Activated CD8-positive, alpha-beta memory T cell treated with anti-CD3 and anti-CD28 coated beads for 48 hours (primary cell): ENCODE measurements at places on chromosomes 13 and 19.

GRCh38 chr13:36553491-36553890 is 120.3 kb upstream of the SERTM1 start:
- DNase-seq = no peak

GRCh38 chr19:47691090-47691489 is 22.1 kb upstream of the EHD2 start:
- DNase-seq = no peak

DNA sequence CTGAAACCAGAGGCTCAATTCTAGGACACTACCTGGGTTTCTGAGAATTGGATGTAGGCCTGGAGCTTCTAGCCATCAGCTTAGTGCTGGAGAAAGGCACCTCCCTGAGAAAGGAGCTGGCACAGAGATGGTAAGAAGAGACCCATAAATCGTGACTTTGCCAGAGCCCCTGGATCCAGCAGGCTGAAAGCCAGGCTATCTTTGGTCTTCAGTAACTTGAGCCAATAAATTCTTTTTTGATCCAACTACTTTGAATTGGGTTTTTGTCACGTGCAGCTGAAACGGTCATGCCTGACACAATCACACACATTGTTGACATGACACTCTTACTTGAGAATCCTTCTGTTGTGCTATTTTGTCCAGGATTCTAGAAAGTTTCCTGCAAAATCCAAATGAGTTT is 103.4 kb downstream of the LHFPL6 start:
- no peak for DNase-seq

DNA sequence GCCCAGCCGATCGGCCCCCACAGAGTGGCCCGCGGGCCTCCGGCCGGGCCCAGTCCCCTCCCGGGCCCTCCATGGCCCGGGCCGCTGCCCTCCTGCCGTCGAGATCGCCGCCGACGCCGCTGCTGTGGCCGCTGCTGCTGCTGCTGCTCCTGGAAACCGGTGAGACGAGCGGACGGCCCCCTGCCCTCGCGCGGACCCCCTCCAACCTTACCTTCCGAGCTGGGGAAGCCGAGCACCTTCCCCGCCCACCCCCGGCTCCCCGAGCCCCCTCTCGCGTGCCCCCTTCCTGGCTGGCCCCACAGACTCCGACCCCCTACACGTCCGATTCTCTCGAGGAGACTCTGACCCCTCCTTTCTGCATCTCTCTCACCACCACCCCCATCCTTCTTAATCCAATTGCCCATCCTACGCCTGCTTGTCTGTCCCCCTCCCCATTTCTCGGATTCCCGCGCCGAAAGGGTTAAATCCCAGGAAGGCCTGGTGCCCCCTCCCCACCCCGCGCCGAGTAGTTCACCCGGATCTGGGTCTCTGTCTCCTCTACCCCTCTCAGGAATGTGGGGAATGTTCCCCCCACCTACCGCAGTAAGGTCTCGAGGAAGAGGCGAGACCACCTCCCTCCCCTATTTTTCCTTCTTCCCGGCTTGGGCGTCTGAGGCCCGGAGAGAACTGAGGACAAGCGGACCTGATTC is 502 bp downstream of the NECTIN2 start:
- DNase-seq = no peak

- DNase-seq = no peak
Observed at GRCh38 chr19:49701271-49701786, 10.4 kb downstream of the CPT1C start.

- no peak for DNase-seq
Observed at GRCh38 chr13:94947965-94948371, 235.6 kb upstream of the SOX21 start.

DNA sequence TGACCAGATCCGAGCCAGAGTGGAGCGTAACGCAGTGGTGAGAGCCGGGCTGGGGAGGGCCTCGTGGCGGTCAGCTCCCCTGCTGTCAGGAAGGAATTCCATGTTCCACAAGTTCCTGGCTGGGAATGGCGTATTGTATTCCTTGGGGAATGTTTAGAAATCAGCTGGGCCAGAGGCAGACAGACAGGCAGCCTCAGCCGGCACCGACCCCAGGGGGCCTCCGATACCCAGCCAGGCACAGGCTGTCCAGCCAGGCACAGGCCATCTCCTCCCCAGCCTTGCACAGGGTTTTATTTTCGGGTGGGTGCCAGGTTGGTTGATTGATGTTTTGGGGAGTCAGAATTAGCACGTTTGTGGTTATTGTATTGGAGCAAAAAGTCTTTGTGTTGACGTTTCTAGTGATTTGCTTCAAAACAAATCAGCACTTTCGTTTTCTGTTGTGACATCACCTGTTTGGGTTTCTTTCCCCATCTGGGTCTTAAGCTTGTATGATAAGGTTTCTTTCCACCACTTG is 126.6 kb upstream of the MCF2L start:
- DNase-seq = no peak

GRCh38 chr19:3270902-3271301 is 46.4 kb downstream of the CELF5 start:
- DNase-seq = peak; percentile 19

GRCh38 chr19:12156223-12157058 is at the start of gene ZNF625:
Gene ZNF625, minus strand, starts transcription at chr19:12156734. Its CDS starts 176 bp downstream, at chr19:12156558.
- peak; percentile 13 for DNase-seq

- no peak for DNase-seq
Observed at GRCh38 chr19:11373885-11374432, 507 bp upstream of the SWSAP1 start.

- DNase-seq = peak; percentile 69
Observed at GRCh38 chr19:47210689-47211316, 20.2 kb downstream of the BBC3 start.

DNA sequence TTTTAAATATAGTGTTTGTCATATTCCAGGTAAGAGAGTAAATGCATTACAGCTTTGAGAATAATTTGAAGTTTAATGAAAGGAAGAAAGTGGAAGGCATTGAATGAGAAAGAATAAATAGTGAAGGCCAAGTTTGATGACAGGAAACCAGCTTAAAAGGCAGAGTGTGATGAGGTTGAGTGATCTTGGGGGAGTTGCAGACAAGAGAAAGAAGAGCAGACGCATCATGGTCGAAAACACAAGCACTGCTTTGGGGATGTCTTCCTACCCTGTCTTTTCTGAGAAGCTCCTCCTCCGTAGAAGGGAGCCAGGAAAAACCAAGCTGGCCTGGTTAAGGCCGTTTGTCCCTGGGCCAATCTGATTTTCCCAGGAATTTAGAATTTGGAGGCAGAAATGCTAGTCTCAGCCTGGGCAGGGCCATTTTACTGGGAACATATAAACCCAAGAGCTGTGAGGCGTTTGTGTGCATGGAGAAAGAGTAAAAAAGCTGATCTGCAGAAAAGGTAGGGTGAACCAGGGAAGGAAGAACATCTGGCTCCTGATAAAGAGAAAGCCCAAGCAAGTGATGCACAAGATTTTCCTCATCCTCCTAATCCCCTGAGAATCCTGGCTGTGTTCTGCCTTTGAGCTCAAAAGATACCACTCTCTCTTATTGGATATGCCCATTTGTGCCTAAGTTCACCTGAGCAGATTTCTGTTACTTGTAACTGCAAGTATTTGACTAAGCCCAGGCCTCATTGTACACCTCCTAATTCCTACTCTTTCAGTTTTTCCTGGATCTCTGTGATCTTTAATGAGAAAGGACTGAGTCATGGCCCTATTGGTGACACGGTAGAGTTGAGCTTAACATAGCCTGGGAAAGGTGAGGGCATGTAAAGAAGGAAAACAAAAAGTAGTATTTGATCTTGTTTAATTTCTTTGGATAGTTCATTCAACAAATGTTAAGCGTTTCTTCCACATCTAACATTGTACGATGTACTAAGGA is 80.0 kb downstream of the WDFY2 start:
- no peak for DNase-seq

- no peak for DNase-seq
Observed at GRCh38 chr19:55362990-55363716, at the start of gene GARIN5B. Gene GARIN5B, minus strand, starts transcription at chr19:55363260. Its CDS starts 194 bp downstream, at chr19:55363066.

- DNase-seq = no peak
Observed at GRCh38 chr13:34640179-34640992, 301.7 kb upstream of the NBEA start.

DNA sequence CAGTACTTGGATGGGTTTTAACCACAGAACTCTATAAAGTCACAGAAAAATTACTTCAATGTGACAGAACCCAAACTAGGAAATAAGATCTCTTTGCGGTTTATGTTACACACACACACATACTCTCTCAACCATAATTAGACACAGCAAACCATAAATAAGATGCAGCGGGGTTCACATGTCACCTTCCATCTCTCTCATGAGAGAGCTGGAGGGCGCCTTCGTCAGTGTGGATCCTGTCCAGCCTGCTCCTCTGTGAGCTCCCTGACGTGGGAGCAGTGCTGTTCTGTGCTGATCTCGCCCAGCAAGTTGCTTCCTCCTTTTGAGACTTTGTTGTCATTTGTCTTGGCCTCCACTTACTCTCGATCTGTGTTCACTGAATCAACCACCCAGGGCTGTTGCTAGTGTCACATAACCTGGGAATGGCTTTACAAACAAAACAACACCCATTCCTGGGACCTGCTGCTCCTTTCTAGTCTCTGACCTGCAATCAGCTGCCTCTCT is 204.9 kb upstream of the KL start:
- DNase-seq = no peak

DNA sequence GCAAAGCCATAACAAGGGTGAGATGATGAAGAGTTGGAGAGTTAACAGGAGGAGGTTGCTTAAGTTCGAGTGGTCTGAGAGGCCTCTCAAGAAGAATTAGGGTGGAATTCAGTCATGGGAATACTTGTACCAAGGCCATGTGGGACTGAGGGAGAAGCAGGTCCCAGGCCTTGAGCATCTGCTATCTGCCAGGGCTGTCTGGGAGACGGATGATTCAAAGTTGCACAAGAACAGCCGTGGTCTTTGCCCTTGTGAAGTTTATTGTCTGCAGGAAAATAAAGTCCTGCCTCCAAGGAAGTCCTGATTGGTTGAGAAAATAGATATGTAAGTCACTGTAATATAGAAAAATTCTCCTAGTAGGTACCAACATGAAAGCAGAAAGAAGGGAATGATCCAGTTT is 178.8 kb upstream of the RFC3 start:
- DNase-seq = no peak
